ENCODE measurements at places on chromosomes 12 and 14.

DNA sequence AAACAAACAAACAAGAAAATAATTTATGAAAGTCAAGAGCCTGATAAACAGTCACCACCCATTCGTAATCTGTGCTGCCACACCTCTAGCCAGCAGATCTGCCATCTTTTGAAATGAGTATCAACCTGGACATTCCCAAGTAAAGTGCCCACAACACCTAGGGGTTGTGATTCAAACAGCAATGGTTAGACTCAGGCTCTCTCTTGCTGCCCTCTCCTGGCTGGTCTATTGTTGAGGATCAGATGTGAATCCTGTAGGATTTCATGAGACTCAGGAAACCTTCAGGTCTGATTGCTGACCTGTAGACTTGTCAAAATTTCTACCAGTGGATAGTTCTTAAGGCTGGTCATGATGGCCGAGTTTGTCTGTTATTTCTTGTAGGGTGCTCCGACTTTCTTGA lies 26.8 kb downstream of the DGLUCY start:
- no peak overlapping the region for H3K27ac ChIP-seq
- peaks cover 6% of the 10 kb centered on the region for H3K4me1 ChIP-seq
- peaks cover 1% of the 10 kb centered on the region for H3K36me3 ChIP-seq
- no peak overlapping the region for H3K4me3 ChIP-seq
- H3K27me3 ChIP-seq: no peaks in the 10 kb centered on the region
- no peak for DNase-seq

DNA sequence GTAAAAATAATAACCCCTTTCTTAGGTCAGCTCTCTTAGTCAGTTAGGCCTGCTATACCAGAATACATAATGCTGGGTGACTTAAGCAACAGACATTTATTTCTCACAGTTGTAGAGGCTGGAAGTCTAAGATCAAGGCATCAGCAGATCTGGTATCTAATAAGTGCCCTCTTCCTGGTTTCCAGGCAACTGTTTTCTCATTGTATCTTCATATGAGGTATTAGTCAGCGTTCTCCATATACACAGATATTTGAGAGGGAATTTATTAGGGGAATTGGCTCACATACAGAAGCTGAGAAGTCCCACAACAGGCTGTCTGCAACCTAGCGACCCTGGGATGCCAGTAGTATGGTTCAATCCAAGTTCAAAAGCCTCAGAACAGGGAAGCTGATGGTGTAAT lies 896.0 kb downstream of the GALC start:
- no peak for DNase-seq
- no peak overlapping the region for H3K4me3 ChIP-seq
- H3K27me3 ChIP-seq: no peaks in the 10 kb centered on the region

DNA sequence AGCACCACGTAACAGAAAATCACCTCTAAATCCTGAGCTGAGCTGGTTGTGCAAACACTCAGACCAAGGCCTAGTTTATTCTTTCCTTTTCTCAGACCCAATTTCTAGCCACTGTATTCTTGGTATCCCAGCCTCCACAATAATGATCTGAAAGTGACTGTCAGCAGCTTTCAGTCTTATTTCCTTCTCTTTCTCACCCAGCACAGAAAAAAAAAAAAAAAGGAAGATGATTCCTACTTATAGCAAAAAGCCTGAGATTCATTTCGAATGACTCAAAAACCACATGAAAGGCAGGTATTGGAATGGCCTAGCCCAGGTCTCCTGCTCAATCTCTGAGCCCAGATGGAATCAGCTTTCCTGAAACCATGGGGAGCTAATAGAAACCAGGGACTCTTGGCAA lies 298.6 kb upstream of the PPFIA2 start:
- H3K27me3 ChIP-seq: no peaks in the 10 kb centered on the region
- DNase-seq: no peak
- H3K36me3 ChIP-seq: no peaks in the 10 kb centered on the region
- no peak overlapping the region for H3K4me3 ChIP-seq
- no peaks in the 10 kb centered on the region for H3K4me1 ChIP-seq

DNA sequence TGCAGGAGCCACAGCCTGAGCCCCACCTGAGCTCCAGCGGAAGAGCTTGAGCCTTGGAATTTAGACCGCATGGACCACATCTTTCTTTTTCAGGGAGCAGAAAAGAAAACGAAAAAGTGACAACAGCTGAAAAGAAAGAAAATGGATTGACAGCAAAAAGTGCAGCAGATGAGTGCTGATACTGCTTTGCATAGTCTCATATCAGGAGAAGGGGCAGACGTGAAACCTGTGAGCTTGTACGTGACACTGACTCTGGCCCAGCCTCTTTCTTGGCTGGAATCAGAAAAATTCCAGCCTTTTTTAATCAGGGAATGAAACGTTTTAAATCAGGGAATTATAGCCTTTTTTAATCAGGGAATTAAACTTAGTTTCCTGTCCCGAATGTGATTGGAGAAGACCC lies 1296.5 kb downstream of the TMEM121 start:
- no peak overlapping the region for H3K27ac ChIP-seq
- H3K36me3 ChIP-seq: no peaks in the 10 kb centered on the region

DNA sequence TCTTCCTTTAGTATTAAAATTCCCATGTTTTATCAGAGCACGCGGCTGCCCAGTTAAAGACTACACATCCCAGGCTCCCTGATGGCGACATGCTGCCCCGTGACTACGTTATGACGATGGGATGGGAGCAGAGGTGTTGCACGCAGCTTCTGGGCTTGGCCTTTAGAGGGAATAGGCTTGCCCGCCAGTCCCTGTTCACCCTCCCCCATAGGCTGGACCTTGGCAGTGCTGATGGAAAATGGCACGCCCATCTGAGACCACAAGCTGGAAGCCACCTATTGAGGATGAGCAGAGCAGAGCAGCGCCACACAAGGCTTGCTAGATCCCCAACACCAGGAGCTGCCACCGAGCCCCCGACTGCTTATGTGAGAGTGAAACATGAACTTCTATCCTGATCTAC lies 24.7 kb downstream of the TTC7B start:
- no peaks in the 10 kb centered on the region for H3K36me3 ChIP-seq
- H3K4me1 ChIP-seq: no peaks in the 10 kb centered on the region
- no peaks in the 10 kb centered on the region for H3K27me3 ChIP-seq
- H3K27ac ChIP-seq: no peak overlapping the region
- no peak overlapping the region for H3K4me3 ChIP-seq
- DNase-seq: no peak

- peaks cover 43% of the 10 kb centered on the region for H3K36me3 ChIP-seq
- no peak for DNase-seq
- H3K27me3 ChIP-seq: no peaks in the 10 kb centered on the region
- H3K27ac ChIP-seq: peak overlapping the region; percentile 24
- no peak overlapping the region for H3K4me3 ChIP-seq
- H3K4me1 ChIP-seq: no peaks in the 10 kb centered on the region
Measured at GRCh38 chr14:69705706-69706105, 61.2 kb upstream of the SRSF5 start.

DNA sequence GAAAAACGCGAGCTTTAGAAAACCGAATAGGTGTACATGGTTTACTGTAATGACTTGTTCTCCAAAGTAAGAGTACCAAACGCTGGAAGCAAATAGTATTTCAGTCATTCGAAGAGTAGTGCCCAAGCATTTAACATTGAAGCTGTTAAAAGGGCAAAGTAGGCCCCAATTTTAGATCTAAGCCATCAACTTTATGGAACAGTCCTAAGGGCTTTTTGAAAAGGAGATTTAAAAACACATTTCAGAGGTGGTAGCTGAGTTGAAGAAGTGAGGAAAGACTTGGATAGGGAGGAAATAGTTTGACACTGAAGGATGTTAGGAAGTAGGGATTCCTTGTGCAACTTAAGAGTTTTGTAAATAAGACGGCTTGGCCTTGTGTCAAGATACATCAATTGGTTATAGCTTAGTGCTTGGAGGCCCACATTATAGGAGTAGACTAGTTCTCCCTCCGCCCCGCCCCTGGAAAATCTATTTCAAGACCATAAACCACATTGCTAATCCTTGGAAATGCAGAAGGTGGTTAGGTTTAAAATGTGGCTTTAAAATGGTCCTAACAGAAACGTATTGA lies 783 bp upstream of the TUBA1B start:
- H3K4me1 ChIP-seq: peaks cover 14% of the 10 kb centered on the region
- DNase-seq: no peak
- H3K4me3 ChIP-seq: peak overlapping the region; percentile 92

DNA sequence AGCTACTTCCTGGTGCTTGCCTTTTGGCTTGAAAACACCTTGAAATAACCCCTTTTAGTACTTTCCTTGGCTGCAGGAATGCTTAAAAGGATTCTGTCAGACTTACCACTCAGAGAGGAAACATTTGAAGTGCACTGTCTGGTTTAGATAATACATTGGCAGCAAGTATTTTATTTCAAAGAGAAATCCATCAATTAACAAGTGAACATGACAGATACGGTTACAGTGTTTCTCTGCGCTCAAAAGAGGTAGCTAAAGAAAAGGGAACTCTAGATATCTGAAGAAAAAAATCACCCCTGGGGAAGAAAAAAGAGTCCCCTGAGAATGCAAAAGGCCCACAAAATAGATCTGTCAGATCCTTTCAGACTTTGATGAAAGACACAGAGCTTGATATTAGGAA lies 421.9 kb downstream of the LRFN5 start:
- no peaks in the 10 kb centered on the region for H3K27me3 ChIP-seq
- no peak overlapping the region for H3K4me3 ChIP-seq
- H3K36me3 ChIP-seq: no peaks in the 10 kb centered on the region
- H3K4me1 ChIP-seq: no peaks in the 10 kb centered on the region
- H3K27ac ChIP-seq: no peak overlapping the region
- no peak for DNase-seq

DNA sequence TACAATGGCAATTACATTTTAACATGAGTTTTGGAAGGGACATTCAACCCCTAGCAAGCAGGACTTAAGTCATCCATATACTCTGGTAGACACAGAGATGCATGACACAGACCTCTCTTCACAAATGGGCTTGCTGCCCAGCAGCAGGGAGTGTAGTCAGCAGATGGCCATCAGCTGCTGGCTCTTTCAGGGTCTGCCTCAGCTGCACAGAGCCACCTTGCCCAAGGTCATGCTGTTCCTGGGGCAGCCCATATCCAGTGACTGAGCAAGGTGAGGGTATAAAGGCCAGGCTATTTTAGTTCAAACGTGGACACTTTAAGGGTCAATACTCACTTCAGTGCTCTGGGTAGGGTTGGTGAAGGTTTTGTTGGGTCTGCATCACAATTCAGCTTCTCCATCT lies 58.3 kb upstream of the JDP2 start:
- no peaks in the 10 kb centered on the region for H3K36me3 ChIP-seq
- no peaks in the 10 kb centered on the region for H3K27me3 ChIP-seq
- H3K4me1 ChIP-seq: no peaks in the 10 kb centered on the region
- H3K27ac ChIP-seq: no peak overlapping the region
- no peak overlapping the region for H3K4me3 ChIP-seq

DNA sequence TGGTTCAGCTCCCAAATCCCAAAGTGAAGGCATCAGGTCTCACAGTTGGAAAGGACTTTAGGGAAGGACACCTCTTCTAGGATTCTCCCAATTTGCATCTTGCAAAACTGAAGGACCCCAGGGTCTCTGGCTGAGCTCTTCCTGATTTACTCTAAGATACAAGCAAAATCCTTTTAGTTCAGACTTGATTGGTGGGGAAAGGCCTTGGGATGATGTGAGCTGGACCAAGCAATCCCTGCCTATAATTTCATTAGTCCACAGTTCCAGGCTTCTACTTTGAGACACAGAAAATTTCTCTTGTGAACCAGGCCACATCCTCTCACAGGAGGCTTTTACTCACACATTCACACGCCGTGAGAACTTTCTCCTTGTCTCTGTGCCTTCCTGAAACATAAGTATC lies 23.6 kb upstream of the VWF start:
- no peaks in the 10 kb centered on the region for H3K27me3 ChIP-seq
- no peak overlapping the region for H3K4me3 ChIP-seq
- no peak overlapping the region for H3K27ac ChIP-seq
- no peaks in the 10 kb centered on the region for H3K36me3 ChIP-seq
- no peak for DNase-seq
- H3K4me1 ChIP-seq: no peaks in the 10 kb centered on the region

GRCh38 chr14:33370426-33370825 lies 431.7 kb downstream of the NPAS3 start:
- DNase-seq: no peak
- H3K27ac ChIP-seq: no peak overlapping the region
- no peaks in the 10 kb centered on the region for H3K36me3 ChIP-seq
- H3K27me3 ChIP-seq: no peaks in the 10 kb centered on the region
- no peak overlapping the region for H3K4me3 ChIP-seq

GRCh38 chr12:84802161-84802560 lies 110.4 kb downstream of the SLC6A15 start:
- H3K27me3 ChIP-seq: no peaks in the 10 kb centered on the region
- no peaks in the 10 kb centered on the region for H3K36me3 ChIP-seq
- DNase-seq: no peak

GRCh38 chr14:103819503-103820307 lies 27.7 kb downstream of the PPP1R13B start:
- H3K4me1 ChIP-seq: no peaks in the 10 kb centered on the region
- peak; percentile 72 for DNase-seq
- H3K27me3 ChIP-seq: no peaks in the 10 kb centered on the region
- no peaks in the 10 kb centered on the region for H3K36me3 ChIP-seq

DNA sequence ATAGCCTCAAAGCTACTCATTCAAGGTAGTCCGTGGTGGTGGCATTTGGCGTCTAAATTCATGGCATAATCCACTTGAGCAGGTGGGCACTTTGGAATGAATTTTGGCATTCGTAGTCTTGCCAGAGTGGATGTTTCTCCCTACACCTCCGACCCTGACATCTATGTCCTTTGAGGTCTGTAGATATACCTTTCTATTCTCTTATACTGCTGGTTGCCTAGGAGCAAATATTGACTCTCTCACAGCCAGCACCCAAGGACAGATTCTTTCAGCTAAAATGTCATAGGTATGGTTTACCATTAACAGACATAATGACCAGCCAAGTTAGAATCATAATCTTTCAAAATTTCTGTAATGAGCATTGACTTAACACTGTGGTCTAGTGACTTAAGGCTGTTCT lies 47.4 kb upstream of the FLRT2 start:
- H3K4me1 ChIP-seq: no peaks in the 10 kb centered on the region
- H3K36me3 ChIP-seq: no peaks in the 10 kb centered on the region
- H3K4me3 ChIP-seq: no peak overlapping the region
- DNase-seq: no peak
- H3K27me3 ChIP-seq: no peaks in the 10 kb centered on the region
- no peak overlapping the region for H3K27ac ChIP-seq

DNA sequence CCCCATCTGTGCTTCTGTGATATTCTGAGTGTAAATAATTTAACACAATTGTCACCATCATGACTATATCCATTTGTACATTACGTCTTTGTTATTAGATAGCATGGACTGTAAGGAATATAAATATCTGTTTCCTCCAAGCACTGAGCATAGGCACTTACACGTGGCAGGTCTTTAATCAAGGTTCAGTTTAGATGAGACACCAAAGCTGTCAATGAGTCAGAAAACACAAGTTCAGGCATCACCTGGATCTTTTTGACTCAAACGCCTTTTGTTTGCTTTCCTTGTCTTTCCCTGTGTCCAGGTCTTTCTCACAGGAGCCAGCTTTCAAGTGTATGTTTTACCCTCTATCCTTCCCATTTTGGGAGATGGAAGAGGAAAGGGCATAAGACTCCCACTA lies 163.2 kb upstream of the CCDC198 start:
- H3K4me1 ChIP-seq: no peaks in the 10 kb centered on the region
- DNase-seq: no peak
- H3K27ac ChIP-seq: no peak overlapping the region
- no peaks in the 10 kb centered on the region for H3K27me3 ChIP-seq

GRCh38 chr14:22537436-22538310 lies 51.4 kb downstream of the DAD1 start:
- H3K36me3 ChIP-seq: no peaks in the 10 kb centered on the region
- no peak overlapping the region for H3K4me3 ChIP-seq
- peak overlapping the region; percentile 37 for H3K27ac ChIP-seq
- no peak for DNase-seq

- no peak overlapping the region for H3K27ac ChIP-seq
- peaks cover 14% of the 10 kb centered on the region for H3K36me3 ChIP-seq
- H3K4me3 ChIP-seq: peak overlapping the region; percentile 58
- H3K4me1 ChIP-seq: peaks cover 29% of the 10 kb centered on the region
- DNase-seq: no peak
Measured at GRCh38 chr12:48997719-48998496, 1.3 kb downstream of the DDN start.
